ENCODE measurements at places on chromosomes 6 and 20. TPM values are rescaled to one million over a fixed set of nuclear protein-coding genes. Genes with fewer than 3 reads are reported as not detected.

DNA sequence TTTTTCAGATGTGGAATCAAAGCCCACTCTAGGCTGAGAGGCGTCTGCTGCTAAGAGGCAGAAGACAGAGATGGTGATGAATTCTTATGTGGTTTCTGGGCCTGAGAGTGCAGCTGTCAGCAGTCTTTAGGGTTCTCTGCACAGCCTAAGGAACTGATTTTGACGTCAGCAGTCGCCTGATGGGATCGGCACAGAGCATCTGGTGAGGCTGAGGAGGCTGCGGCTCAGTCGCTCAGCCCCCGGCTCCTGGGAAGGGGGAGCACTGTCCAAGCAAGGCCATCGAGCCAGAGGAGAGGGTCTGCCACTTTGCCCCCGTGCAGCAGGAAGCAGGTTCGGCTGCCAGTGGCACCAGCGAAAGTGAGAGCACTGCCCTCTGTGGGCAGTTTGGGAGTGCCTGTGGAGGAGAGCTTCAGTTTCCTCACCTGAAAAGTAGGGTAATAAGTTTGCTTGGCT is 92.5 kb downstream of the TCP11 start:
- H3K36me3 ChIP-seq: no peaks in the 10 kb centered on the region
- H3K27ac ChIP-seq: peak overlapping the region; percentile 85
- H3K4me3 ChIP-seq: peak overlapping the region; percentile 14
- no peaks in the 10 kb centered on the region for H3K27me3 ChIP-seq
- peak; percentile 62 for DNase-seq

DNA sequence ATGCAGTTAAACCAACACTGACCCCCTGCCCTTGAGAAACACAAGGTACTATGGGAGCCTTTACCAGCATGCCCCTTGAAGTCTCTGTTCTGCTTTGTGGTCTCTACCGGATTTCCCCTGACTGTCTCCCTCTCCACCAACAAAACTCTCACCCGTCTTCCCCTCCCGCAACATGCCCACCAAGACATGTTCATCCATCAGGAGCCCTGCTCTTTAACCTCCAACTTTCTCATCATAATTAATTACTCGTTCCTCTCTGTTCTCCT is 1.1 kb downstream of the ZNF165 start:
- no peaks in the 10 kb centered on the region for H3K36me3 ChIP-seq
- H3K4me1 ChIP-seq: peaks cover 8% of the 10 kb centered on the region
- peak overlapping the region; percentile 66 for H3K4me3 ChIP-seq
- no peaks in the 10 kb centered on the region for H3K27me3 ChIP-seq
- no peak overlapping the region for H3K27ac ChIP-seq

GRCh38 chr6:75620381-75621304 is 19.0 kb downstream of the SENP6 start:
- no peak overlapping the region for H3K4me3 ChIP-seq
- H3K36me3 ChIP-seq: no peaks in the 10 kb centered on the region

DNA sequence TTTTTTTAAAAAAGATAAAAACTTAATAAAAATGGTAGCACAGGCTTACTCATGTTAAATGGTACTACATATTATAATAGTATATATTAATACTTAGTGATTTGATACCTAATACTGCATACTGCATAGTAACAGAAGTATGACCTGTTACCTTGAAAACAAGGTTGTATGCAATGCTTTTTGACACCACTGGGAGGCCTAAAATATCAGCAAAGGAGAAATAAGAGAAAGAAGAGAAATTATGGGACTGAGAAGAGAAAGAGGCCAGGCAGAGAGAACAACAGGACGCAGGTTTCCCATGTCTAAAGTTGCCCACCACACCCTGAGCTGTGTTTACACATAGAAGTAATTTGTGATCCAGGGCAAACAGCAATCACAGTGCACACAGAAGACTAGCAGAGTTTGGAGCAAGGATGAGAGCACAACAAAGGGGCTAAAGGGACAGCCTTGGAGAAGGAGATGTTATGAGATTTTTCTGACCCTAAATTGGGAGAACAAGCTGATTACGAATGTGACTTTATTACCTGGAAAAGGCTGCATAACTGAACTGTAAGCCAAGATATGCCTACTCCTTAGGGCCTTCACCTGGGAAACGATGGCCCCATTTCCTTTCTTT is 73.2 kb downstream of the ROS1 start:
- no peak overlapping the region for H3K4me3 ChIP-seq
- no peaks in the 10 kb centered on the region for H3K27me3 ChIP-seq
- DNase-seq: no peak
- H3K27ac ChIP-seq: no peak overlapping the region
- H3K36me3 ChIP-seq: no peaks in the 10 kb centered on the region

DNA sequence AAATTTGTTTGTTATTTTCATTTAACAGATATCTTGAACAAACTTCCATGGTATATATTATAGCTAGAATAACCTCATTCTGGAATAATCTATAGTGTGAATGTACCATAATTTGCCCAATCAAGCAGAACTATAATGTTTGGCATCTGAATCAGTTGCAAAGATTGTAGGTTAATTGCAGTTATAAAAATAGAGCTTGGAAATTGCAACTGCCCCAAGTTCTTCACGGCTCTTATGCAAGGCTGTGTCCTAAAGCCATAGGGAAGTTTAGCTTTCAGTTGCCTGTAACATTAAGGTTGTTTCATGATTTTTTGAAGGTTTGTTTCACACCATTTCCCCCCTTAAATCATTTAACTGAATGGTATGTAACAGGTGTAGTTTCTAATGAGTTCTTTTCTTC is 19.4 kb downstream of the NQO2 start:
- H3K27ac ChIP-seq: no peak overlapping the region
- DNase-seq: no peak
- no peak overlapping the region for H3K4me3 ChIP-seq
- H3K4me1 ChIP-seq: peaks cover 24% of the 10 kb centered on the region
- H3K27me3 ChIP-seq: no peaks in the 10 kb centered on the region

DNA sequence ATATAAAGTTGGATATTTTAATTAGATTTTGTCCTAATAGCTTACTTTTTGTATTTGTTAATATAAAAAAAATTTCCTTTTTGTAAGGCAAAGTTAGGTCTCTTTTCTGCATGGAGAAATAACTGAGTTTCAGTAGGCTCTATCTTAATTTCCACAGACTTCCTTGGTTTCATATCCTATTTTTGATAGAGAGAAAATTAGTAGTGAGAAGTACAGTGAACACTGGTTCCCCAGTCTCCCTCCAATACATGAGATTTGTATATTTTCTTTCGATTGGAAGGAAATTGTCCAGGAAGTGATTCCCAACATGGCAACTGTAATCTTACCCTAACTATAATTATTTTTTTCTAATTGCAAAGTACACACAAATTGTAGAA is 26.4 kb downstream of the TRIM27 start:
- peaks cover 8% of the 10 kb centered on the region for H3K4me1 ChIP-seq
- no peaks in the 10 kb centered on the region for H3K36me3 ChIP-seq
- no peak overlapping the region for H3K4me3 ChIP-seq

DNA sequence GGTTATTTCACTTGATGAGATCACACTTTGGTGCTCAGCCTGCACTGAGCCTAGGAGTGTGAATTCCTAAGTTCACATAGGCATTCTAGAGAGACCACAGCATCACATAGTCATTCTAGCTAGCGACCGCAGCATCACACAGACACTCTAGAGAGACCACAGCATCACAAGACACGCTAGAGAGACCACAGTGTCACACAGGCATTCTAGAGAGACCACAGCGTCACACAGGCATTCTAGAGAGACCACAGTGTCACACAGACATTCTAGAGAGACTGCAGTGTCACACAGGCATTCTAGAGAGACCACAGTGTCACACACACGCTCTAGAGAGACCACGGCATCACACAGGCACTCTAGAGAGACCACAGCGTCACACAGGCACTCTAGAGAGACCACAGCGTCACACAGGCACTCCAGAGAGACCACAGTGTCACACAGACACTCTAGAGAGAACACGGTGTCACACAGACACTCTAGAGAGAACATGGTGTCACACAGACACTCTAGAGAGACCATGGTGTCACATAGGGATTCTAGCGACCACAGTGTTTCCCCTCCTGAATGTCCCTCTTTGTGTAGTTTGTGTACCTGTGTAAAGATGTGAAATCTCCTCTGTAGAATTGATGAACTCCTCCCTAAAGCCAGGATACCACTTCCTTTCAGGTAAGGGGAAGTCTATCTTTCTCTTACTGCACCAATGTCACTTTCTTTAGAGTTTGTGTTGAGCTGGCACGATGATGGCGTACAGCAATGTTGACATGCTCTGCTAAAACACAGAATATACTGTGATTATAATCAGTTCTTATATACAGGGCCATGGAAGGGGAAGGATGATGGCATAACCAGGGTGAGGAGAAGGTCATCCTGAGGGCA is 169.4 kb downstream of the ZDHHC14 start:
- H3K27me3 ChIP-seq: no peaks in the 10 kb centered on the region
- DNase-seq: no peak
- no peaks in the 10 kb centered on the region for H3K4me1 ChIP-seq
- no peak overlapping the region for H3K4me3 ChIP-seq

TUBE1 gene
- total RNA-seq: 11.1 TPM
